ENCODE measurements at places on chromosomes 7 and 10.

DNA sequence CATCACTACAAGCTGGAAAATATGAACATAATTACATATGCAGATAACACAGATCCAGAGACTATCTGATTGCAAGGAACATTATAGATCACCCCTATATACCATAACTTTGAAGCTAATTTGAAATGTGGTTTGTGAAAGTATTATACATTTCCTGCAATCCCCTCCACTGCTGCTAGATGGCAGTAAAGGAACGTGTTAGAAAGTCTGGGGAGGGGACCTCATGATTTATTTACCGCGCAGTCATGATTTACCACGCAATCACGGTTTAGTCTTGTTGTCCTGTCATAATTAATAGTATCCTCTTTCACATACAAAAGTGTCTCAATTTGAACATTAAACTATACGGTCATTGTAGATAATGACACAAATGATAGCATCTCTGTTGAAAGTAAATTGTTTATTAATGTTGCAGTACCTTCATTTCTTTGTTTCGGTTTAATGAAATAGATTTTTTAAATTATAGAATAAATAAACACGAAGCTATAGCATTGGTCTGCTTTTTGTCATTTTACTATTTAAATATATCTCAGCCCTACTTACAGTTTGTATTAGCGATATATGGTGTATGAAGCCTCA, 145.3 kb upstream of the PRSS1 start:
- no peak for DNase-seq

GRCh38 chr7:126840869-126841268, 411.9 kb downstream of the GRM8 start:
- DNase-seq = no peak

- no peak for DNase-seq
Observed at GRCh38 chr7:134724606-134725005, 54.8 kb upstream of the CALD1 start.

GRCh38 chr10:88886557-88886956, 6.5 kb downstream of the STAMBPL1 start:
- no peak for DNase-seq

DNA sequence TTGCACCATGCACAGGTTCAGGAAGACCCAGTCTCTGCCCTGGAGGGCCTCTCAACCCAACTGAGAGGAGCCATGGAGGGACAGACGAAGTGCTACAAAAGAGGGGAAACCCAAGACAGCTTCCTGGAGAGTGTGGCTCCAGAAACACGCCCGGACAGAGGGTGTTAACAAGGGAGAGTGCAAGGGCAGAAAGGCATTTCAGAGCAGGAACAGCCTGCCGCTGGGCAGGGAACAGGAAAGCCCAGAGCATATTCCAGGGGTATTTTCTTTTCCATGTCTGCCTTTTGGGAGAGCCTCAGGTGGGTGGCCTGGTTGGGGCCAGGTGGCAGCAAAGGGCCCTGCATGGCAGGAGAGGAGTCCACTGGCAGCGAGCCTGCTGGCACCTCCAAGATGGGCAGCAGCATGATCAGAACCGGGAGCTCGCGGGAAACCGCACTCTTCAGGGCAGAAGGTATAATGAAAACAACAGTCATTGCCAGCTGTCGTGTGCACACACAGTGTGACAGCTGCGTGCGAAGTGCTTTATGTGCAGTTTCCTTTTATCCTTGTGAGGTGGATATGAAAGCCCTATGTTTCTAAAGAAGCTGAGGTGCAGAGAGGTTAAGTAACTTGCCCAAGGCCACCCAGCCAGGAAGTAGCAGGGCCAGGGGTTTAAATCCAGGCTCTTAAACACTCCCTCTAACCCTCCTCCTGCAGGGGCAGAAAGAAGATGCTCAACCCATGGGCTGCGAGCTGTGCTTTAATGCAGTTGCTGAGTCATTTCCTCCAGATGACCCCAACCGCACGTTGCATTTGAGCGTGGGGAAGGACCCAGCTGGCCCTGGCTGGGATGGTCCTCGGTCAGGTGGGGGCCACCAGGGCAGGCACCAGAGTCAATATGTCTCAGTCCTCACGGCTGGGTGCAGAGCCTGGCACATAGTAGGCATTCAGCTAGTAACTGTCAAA, 128.6 kb downstream of the OAT start:
- no peak for DNase-seq

DNA sequence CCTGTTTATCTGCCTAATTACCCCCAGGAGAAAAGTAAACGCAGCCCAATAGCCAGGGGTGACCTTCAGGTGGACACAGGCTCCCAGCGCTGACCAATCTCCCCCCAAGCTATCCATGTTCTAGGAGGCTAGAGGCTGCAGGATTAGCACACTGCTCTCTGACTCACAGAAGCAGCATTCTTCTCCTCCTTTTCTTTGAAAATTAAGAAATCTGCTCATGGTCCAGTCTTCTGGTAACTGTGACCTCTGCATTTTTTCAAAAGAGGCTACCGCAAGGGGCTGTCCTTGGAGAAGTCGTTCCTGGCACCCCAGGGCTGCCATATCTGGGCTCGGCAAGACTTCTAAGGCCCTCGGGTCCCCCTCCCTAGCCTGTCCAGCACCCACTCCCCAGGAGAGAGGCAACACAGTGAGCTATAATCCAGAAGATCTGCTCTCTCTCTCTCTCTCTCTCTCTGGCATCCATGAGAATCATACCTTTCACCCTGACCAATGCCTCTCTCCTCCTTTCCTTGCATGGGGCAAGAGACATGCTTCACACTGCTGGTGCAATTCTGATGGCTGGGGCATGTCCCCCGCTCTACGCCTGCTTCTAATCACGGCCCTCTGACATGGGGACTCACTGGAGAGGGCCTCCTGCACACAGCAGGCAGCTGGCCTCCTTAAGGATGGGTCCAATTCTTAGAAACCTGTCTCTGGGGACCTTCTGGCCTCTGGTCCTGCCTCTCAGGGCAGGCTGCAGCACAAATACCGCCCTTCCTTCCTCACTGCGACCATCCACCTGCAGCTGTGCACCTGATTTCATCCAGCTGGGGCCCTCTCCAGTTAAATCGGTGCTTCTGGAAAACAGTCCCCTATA, 27.3 kb downstream of the ANXA11 start:
- DNase-seq = no peak

- no peak for DNase-seq
Observed at GRCh38 chr10:131433568-131433967, 122.0 kb upstream of the TCERG1L start.

GRCh38 chr7:105800442-105800841, 76.0 kb downstream of the ATXN7L1 start:
- no peak for DNase-seq

DNA sequence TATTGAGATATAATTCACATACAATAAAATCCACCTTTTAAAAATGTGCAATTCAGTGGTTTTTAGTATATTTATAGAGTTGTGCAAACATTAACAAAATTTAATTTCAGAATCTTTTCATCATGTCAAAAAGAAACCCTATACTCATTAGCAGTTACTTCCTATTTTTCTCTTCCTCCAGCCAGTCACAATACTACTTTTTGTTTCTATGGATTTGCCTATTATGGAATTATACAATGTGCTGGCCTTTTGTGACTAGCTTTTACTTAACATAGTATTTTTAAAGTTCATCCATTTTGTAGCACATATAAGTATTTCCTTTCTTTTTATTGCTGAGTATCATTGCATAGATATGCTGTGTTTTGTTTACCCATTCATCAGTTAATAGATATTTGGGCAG, 199.9 kb upstream of the IMMP2L start:
- DNase-seq = no peak

- DNase-seq = no peak
Observed at GRCh38 chr10:84424731-84425167, 96.4 kb downstream of the CCSER2 start.

DNA sequence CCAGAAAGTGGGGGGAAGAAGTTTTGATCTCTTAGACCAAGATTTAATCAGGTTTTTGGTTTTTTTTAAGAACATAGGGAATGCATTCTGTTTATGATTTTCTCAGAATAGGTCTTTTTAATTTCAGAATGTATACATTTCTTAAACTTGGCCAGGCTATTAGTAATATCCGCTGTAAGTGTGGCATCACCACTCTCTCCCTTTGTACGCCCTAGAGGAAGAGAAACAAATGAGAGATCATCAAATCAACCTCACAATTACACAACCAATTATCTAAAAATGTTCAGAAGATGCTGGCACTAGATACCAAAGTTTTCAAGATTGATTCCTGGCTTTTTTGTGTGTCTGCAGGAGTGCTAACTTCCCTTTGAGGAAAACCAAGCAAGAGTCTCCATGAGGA, 70.0 kb downstream of the KLF6 start:
- no peak for DNase-seq

- DNase-seq = no peak
Observed at GRCh38 chr7:4787947-4788626, 12.7 kb downstream of the AP5Z1 start.

- no peak for DNase-seq
Observed at GRCh38 chr7:11457419-11457818, 374.6 kb downstream of the THSD7A start.

DNA sequence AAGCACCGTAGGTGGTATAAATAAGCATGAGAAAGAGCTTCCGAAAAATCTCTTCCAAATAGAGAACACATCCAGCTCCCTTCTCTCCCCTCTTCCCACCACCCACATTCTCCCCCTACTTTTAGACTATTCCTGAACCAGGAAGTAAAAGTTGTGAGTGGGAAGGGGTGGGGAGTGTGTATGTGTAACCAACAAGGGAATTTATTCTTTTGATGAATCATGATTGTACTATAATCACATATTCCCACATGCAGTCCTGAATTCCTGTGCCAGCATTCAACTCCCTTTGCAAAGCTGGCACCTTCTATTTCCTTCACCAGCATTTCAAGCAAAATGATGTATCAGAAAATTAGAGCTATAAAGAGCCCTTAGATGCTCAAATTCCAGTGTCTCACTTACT, 230.6 kb upstream of the CHRM2 start:
- DNase-seq = no peak

GRCh38 chr10:77201135-77202106, 436.2 kb downstream of the KCNMA1 start:
- no peak for DNase-seq

DNA sequence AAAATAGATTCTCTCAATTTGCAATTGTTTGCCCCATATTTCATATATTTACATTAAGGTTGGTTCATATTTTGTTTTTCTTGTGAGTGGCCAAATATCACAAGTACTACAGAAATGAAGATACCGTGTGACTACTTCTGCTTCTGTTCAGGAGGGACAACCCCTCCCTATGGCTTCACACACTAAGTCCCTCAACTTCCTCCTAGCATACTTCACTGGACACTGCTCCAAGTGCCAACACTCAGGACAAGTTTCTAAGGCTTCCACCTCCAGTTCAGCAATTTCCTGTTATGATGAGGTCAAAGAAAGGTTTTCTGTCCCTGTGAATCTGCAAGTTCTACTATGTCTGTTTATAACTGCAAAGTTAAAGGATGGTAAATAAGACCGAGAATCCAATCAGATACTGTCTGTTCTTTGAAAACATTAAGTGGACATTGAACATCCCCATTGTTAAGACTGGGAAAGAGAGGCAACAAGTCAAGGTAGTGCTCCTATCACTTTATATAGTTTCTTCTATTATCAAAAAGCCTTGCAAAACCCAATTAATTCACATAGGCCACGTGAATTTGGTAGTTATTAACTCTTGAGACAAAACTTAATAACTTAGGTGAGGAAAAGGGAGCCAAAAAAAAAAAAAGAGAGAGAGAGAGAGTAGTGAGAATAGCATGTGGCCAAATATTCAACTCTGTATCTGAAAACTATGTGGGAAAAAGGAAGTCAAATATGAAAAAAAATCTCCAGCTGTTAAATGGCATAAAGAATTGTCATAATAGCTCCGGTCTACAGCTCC, 81.3 kb upstream of the DKK1 start:
- no peak for DNase-seq

- no peak for DNase-seq
Observed at GRCh38 chr10:76868098-76868977, 769.3 kb downstream of the KCNMA1 start.

DNA sequence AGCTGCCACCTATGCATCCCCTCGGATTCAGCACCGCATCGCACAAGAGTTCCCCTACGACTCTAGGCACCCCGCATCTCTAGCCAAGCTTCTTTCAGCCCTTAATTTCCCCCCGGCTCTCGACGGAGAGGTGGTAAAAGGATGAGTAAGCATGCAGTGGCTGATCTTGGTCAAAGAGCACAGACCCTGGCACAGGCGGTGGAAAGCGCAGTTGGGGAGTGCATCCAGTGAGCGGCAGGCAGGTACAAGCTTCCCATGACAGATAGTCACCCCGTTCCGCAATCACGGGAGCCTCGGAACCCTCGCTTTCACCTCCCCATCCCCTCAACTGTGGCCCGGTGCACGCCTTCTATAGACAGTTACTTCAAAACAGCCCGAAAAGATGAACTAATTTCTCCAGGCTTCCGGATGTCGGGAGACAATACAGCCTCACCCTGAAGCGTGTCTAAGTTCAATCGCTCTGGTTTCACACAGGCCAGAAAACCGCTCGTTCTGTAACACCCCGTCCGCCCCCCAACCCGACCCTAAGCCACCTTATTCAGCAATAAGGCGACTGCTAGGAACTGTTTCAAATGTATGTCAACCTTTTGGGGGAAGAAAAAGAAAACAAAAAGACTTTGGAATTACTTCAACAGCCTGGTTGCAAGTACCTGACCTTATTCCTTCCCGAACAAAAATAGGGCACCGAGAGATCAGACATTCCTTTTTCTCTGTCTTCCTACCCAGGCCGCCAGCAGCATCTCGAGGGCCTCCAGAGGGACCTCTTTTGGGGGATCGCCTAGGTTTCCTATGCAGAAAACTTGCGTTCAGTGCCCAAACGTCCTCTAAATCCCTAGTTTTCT, 1.4 kb downstream of the RHEB start:
- DNase-seq = peak; percentile 12

DNA sequence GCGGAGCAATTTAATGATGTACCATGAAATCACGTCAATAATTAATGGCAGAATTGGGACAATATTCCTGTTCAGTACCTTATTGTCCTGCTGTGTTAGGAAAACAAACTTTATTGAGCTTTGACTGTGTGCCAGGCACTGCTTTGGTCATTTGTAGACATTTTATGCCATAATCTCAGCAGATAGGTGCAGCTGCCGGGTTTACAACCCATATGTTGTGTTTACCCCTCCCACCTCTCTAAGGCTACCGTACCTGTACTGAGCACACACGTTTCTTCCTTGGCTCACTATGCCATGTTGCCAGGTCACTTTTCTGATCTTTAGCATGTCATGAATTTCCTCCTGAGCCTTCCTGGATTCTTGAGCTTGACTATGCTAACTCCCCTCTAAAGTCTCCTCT, 422.2 kb downstream of the PHTF2 start:
- no peak for DNase-seq

GRCh38 chr7:27737616-27738015, 2.3 kb upstream of the TAX1BP1 start:
- no peak for DNase-seq

- DNase-seq = no peak
Observed at GRCh38 chr10:131946321-131946751, 35.4 kb downstream of the BNIP3 start.

DNA sequence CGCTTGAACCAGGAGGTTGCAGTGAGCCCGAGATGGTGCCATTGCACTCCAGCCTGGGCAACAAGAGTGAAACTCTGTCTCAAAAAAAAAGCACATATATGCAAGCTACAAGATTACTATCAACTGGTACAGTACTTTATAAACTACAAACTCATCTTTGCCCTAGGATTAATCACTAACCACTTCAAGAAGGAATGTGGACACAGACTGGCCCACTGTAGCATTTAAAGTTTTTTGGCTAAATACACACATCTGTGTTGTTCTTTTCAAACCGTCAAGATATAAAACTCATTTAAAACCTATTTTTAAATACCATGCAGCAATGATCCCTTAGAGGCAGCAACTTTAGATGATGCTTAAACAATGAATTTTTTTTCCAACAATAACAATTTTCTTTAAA, 205.4 kb downstream of the IMMP2L start:
- no peak for DNase-seq
